ENCODE measurements at places on chromosomes 4 and X.

- no peak for DNase-seq
These were observed 37.2 kb downstream of the CXXC4 start for GRCh38 chr4:104457308-104457981.

- no peak for DNase-seq
These were observed 508.7 kb downstream of the ZNF674 start for GRCh38 chrX:46036508-46036907.

DNA sequence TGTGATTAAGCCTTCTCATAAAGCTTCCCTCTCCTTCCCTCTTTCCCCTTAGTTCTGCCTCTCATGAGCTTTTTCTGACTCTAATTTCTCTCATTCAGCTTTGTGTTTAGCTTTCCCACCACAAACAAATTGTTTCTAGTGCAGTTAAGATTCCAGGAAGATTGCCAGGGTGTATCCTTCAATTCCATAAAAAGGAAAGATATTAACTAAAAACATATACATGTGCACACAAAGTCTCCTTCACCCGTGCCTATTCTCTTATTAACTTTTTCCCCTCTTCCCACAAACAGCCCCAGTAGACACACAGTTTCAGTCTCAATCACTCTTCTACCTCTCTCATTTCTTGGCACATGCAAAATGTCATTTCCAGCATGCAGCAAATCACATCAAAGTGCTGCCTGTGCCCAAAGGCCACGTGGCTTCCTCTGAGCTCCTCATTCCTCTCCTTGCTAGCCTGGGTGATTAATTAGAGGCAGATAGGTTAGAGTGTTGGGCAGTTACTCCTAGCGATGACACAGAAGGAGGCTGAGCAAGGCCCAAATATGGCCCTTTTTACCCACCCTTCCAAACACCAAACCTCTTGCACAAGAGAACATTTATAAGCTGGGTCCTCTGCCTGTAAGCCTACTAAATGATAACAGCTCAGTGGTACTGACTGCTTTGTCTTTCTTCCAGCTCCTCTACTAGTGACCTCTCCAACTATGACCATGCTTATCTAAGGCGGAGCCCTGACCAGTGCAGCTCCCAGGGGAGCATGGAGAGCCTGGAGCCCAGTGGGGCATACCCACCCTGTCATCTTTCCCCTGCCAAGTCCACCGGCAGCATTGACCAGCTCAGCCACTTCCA is 159.6 kb downstream of the SOWAHB start:
- no peak for DNase-seq

- DNase-seq, result peak; percentile 18
These were observed 2214.5 kb upstream of the TENM3 start for GRCh38 chr4:180028682-180029081.

- no peak for DNase-seq
These were observed 18.0 kb upstream of the PDZD4 start for GRCh38 chrX:153848325-153848724.

DNA sequence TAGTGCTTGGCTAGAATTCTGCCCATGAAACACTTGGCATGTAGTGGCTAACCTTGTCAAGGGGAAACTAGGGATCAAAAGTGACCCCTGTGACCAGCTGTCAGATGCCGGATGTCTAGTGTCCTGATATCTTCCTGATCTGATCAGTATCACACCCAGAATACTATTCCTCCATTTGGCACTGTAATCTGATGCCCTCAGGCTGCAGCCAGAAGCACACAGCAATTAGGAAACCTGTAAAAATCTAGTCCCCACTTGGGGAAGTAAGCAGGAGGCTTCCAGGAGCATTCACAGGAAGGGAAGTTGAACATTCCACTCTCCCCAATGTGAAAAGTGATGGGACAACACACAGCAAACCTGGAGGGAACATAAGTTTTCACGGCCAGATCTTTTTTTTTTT is 125.1 kb downstream of the HS6ST2 start:
- no peak for DNase-seq

DNA sequence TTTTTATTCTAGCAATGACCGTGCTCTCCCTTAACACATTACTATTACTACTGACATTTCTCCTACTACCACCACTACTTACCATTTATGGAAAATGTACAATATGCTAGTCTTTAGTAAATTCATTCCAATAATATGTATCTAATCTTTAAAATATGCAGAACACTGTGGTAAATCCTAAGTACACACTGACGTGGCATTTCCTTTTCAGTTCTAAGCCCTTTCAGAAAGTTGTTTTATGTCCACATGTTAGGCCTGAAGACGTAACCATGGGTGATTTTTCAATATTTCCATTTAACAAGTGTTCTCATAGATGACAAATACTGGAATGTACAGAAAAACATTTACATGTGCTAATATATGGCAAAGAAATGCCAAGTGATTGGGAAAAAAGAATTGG is 268.6 kb upstream of the SLIT2 start:
- no peak for DNase-seq

DNA sequence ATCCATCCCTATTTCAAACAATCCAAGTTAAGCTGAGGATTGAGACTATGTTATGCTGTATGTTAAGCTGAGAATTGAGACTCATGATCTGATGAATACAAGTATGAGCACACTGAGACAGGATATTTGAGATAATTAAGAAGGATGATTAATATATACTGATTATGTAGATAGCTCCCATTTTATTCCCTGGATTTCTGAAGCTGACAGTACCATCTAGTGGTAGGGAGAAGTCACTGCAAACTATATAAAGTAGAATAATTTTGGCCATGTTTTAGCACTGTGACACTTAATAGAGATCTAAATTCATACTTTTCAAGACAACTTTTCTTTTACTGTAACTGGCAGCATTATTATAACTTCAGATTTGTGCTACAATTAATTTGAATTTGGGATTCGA is 63.8 kb upstream of the HPRT1 start:
- DNase-seq, result no peak

GRCh38 chr4:168677063-168677462 is 180.2 kb downstream of the PALLD start:
- DNase-seq, result peak; percentile 61

GRCh38 chr4:105633241-105633640 is 75.2 kb downstream of the INTS12 start:
- DNase-seq, result peak; percentile 7

- no peak for DNase-seq
These were observed 100.6 kb downstream of the AKAP4 start for GRCh38 chrX:50100188-50100587.

DNA sequence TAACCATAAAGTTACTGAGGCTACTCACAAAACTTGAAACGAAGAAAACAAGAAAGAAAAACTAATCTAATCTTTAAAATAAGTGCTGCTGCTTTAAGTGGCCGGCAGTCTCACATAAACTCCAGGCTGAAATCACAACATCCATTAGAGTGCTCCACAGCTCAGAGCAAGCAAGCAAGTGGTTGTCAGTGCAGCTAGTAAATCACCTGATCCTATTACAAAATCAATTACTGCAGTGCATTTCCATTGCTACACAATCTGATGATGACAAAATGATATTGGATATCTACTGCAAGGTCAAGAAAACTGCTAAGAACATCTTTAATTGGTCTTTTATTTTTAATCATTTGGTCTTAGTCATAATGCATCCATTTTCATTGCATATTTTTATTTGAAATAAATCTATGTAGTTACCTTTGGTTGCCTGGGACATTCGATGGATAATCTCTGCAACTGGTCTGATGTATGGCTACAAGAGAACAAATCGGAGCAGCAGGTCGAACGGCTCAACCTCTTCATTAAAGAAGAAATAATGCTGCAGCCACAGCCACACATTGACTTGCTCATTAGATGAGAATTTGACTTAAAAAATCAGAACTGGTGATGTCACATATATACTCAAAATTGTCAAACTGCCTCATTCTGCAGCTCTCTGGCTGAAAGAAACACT is 87.7 kb downstream of the FBXW7 start:
- DNase-seq, result no peak

GRCh38 chr4:129140521-129140920 is 44.6 kb downstream of the C4orf33 start:
- DNase-seq, result no peak

DNA sequence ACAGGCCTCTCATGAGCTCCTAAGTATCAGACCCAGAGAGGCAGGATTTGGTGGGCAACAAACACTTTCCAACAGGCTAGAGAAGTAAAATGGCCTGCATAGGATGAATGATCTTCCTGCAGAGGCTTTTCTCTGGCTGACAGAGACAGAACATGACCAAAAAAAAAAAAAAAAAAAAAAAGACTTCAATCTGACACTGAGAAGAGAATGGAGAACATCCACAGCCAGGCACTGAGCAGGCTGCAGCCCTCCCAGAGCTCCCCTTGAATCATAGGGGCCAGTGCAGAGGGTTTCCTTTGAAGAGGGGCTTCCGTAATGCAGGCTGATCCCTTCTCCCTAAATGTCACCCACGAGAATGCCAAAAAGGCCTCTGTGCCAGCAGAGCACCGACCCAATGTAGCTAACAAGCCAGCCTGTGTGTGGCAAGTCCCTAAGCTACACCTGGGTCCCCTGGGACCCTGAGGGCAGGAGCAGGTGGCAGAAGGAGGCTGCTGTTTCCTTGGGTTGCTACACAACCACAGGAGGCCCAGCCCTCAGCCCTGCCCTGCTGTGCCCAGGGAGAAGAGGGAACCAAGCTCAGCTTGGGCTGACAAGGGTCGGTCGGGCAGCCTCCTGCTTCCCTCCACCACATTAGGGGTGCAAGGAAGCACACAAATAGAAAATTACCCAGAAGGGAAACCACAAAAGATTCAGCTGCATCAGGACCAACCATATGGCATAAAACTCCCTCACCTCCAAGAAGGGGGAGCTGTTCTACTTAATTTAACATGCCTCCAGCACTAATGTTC is 55.6 kb downstream of the MAP7D2 start:
- DNase-seq, result peak; percentile 19

DNA sequence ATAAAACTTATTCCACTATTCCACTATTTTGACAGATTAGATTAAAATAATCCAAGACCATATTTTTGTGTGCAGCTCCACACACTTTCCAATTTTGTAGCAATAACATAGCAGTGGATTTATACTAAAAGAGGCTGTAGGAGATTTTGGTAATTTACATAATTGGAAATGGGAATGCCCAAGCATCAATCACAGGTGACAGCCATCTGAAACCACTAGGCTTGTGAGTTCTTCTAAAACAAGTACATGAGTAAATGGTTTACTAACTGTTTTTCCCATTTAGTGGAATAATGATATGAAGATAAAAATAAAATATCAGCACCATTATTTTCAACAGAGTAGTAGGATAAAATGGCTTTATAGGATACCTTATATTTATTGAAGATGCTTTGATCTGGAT is 4.4 kb downstream of the ANK2 start:
- DNase-seq, result no peak

DNA sequence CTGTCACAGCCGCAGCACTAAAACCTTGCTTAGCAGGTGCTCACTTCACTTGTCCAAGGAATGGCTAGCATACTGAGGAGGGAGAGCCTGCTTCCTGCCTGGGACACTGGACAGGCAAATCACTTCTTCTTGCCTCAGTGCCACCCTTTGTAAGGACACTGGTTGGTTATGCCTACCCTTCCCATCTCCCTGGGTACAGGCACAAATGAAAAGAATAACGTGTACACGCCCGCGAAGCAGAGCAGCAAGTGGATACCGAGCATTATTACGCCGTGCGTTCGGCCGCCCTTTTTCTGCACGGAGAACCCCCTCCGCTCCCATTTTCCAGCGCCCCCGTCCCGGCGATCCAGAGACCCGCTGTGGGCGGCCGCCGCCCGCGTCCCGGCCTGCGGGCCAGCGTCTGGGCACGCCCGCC is 338 bp upstream of the KLHL2 start:
- DNase-seq, result peak; percentile 69

- no peak for DNase-seq
These were observed 123.1 kb upstream of the GPM6A start for GRCh38 chr4:175935016-175935661.

DNA sequence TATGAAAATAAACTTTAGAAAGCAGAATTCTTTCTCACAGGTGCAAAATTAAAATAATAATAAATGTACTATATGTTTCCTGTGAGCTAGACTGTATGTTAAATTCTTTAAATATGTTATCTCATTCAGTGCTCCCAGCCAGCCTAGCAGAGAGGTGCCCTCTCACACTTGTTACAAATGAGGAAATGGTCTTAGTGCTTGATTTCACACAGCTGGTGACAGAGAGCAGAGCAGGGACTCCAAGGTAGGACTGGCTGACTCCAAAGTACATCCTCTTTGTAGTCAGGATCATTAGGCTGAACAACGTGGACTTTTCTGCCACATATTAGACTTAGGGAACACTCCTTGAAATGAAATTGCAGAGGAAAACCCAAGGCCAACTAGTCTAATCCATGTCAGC is 72.0 kb upstream of the HHIP start:
- DNase-seq, result no peak

DNA sequence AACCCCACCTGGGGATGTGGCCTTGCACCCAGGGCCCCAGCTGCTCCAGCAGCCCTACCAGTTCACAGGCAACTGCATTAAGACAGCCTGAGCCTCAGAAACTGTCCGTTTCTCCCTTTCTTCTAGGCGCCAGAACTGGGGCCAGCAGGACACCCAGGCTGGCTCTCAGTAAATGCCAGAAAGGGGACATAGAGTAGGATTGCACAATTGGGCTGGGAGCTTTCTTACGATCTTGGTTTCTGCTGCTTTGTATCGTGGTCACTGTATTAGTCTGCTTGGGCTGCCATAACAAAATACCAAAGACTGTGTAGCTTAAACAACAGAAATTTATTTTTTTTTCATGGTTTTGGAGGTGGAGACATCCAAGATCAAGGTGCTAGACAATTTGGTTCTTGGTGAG is 48.4 kb downstream of the NALF2 start:
- DNase-seq, result no peak

Data from NCI-H526 (cell line).